ENCODE measurements at places on chromosomes 1 and 21.

- no peaks in the 10 kb centered on the region for H3K27me3 ChIP-seq
- no peak overlapping the region for H3K27ac ChIP-seq
- peak overlapping the region; percentile 71 for H3K4me3 ChIP-seq
- DNase-seq = peak; percentile 53
- peaks cover 29% of the 10 kb centered on the region for H3K36me3 ChIP-seq
- peaks cover 17% of the 10 kb centered on the region for H3K4me1 ChIP-seq
Observed at GRCh38 chr1:20634594-20635084, 1.4 kb downstream of the PINK1 start.

GRCh38 chr1:27632387-27633297 is 2.3 kb downstream of the FGR start:
- H3K27ac ChIP-seq = no peak overlapping the region
- DNase-seq = no peak
- H3K36me3 ChIP-seq = no peaks in the 10 kb centered on the region
- no peak overlapping the region for H3K4me3 ChIP-seq
- H3K4me1 ChIP-seq = peaks cover 32% of the 10 kb centered on the region
- peaks cover 34% of the 10 kb centered on the region for H3K27me3 ChIP-seq

- H3K36me3 ChIP-seq = no peaks in the 10 kb centered on the region
- no peak overlapping the region for H3K4me3 ChIP-seq
- no peaks in the 10 kb centered on the region for H3K4me1 ChIP-seq
- DNase-seq = no peak
- H3K27ac ChIP-seq = no peak overlapping the region
Observed at GRCh38 chr1:117657031-117657430, 51.2 kb downstream of the TENT5C start.

GRCh38 chr21:21897275-21897883 is 899.2 kb downstream of the NCAM2 start:
- no peaks in the 10 kb centered on the region for H3K36me3 ChIP-seq
- no peak overlapping the region for H3K4me3 ChIP-seq
- no peak overlapping the region for H3K27ac ChIP-seq
- no peaks in the 10 kb centered on the region for H3K27me3 ChIP-seq

DNA sequence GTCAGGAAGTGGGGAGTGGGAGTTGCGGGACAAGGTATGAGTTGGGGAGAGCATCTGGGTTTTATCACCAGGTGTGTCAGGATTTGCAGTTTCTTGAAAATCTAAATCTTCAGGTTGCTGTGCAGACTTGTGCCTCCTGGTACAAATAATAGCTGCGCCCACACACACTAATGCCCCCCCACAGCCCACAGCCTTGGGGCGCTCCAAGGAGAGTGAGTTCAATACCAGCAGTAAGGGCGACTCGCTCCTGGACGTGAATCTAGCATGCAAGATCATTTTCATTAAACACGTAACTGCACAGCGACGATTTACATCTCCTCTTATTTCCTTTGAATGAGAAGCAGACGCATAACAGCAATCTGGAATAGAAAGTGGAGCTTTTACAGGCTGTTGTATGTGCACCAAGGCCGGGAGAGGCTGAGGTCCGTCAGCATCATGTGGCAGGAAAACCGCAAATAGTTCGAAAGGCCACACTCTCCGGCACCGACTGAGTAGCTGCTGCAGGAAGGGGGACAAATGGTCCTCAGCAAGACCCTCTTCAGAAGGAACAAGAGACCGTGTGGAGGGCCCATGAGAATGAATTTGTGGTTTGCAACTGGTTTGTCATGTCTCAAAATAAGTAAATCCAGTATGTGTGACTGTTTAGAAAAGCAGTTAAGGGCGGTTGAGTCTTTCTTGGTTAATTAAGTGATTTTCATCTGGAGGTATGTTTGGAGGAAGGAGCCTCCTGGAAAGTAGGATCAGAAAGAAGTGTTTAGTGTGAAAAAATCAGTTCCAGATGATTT is 439.5 kb downstream of the SMYD3 start:
- no peak for DNase-seq
- no peak overlapping the region for H3K4me3 ChIP-seq
- H3K27me3 ChIP-seq = no peaks in the 10 kb centered on the region
- no peak overlapping the region for H3K27ac ChIP-seq

DNA sequence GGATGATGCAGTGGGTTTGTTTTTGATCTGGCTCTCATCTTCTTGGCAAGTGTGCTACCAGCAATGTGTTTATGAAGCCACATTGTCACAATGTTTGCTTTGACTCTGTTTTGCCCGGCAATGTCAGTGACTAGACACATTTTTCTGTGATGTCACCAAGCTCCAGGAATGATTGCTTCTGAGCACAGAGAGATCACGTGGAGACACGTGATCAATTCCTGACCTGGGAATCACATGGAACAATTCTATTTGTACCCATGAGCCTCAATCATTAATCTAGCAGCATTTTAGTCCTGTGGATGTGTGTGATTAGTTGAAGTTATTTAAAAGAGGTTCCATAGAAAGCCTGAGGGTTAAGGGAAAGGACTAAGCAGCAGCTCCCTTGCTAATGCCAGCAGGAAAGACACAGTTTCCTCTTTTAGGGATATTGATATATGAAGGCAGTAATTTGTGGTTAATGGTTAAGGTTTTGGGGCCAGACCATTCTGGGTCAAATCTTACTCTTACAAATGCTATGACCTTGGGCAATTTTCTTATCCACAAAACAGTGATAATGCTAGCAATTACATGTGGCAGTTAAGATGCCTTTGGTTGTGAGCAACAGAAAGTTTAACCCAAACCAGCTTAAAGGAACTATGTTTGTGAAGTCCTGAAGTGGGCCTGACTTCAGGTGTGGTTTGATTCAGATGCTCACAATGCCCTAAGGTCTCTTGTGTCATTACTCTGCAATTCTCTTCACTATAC is 59.0 kb downstream of the FASLG start:
- no peaks in the 10 kb centered on the region for H3K27me3 ChIP-seq
- DNase-seq = no peak
- H3K4me1 ChIP-seq = no peaks in the 10 kb centered on the region
- H3K27ac ChIP-seq = no peak overlapping the region
- no peak overlapping the region for H3K4me3 ChIP-seq
- H3K36me3 ChIP-seq = no peaks in the 10 kb centered on the region

DNA sequence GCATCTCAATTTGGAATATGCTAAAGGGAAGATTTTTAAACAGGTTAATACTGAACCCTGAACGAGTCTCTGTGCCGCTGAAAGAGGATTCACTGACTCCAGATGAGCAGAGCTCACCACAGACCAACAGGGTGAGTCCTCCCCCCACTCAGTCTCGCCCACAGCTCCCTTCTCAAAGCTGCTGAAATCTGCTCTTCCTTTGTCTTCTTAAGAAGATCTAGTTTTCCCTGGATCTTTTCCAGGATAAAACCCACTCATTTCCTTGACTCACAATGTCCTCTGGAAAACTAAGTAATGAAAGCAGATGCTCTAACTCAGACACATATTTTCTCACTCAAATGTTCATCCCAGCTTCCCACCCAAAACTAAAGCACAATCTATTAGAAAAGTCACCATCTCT is 447.0 kb upstream of the PKN2 start:
- no peak for DNase-seq
- peak overlapping the region; percentile 44 for H3K27ac ChIP-seq
- no peaks in the 10 kb centered on the region for H3K4me1 ChIP-seq
- H3K4me3 ChIP-seq = no peak overlapping the region
- H3K27me3 ChIP-seq = no peaks in the 10 kb centered on the region

GRCh38 chr1:235955777-235956176 is 89.1 kb upstream of the LYST start:
- H3K27ac ChIP-seq = no peak overlapping the region
- H3K27me3 ChIP-seq = no peaks in the 10 kb centered on the region
- no peaks in the 10 kb centered on the region for H3K4me1 ChIP-seq

DNA sequence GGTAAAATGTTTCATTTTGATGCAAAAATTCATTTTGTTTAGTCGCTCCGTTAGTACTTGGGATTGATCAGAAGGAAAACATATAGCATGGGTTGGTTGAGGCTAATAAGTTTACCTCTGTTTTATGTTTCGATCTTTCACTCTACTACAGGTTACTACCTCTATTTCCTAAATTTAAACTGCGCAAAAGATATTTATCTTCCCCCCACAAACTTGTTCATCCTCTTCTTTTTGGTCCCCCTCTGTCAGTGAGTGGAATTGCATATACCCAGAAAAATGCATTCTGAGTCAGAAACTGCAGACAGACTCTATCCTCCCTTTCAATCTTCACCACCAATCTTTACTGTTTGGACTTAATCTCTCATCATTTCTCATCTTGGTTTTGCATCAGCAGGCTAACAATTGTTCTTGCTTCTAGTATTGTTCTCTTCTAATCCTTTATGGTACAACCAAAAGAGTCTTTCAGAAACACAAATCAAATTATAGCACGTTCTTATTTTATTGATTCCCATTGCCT is 316.0 kb upstream of the ADGRL4 start:
- no peaks in the 10 kb centered on the region for H3K4me1 ChIP-seq
- H3K36me3 ChIP-seq = no peaks in the 10 kb centered on the region
- H3K4me3 ChIP-seq = no peak overlapping the region

DNA sequence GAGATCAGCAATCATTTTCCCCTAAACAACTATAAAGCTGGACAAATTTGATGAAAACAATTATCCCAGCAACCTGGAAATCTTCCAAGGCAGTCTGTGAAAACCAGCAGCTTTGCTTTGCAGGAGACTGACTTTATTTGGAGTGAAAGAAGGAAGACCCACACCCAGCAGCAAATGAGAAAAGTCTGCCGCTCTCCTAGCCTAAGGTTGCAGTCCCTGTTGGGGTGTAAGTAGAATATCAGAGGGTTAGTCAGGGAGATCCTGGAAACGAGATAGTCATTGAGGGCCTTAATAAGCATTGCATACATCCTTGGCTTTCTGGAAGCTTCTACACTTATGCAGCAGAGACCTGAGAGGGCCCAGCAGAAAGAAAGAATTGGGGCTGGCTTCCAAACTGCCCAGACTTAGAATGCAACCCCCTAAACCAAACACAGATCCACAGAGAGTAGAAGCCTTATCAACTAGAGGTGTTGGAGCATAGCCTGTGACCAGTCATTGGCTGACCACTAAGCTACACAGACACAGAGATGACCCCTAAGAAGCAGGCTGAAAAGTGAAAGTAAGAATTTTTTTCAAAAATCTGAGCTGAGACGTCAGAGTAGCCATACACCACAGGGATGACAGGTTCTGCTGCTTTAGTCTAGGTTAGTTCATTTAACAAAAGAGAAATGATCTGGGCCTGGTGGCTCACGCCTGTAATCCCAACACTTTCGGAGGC is 98.3 kb downstream of the LYPLAL1 start:
- DNase-seq = peak; percentile 78
- peaks cover 6% of the 10 kb centered on the region for H3K4me1 ChIP-seq

- no peak overlapping the region for H3K4me3 ChIP-seq
- H3K36me3 ChIP-seq = peaks cover 3% of the 10 kb centered on the region
- no peak overlapping the region for H3K27ac ChIP-seq
- no peaks in the 10 kb centered on the region for H3K27me3 ChIP-seq
Observed at GRCh38 chr1:2783069-2783434, 18.4 kb downstream of the TTC34 start.

DNA sequence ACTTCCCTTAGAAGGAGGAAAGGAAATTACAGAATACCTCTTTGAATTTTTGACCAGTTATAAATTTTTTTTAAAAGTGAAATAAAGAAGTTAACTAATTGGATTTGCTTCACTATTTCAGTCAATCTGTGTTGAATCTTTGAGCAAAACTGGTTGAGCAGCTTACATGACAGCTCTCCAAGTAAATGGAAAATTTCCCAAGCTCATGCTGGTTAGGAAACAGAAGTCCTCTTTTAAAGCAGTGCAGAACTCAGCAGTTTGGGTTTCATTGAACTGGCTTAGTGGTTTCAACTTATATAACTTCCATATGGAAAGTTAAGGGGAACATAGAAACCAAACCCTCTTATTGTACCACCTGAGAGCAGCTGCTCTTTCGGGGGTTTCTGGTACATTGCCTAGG is 250.5 kb downstream of the PDE4B start:
- no peaks in the 10 kb centered on the region for H3K27me3 ChIP-seq
- H3K36me3 ChIP-seq = no peaks in the 10 kb centered on the region
- no peak for DNase-seq

DNA sequence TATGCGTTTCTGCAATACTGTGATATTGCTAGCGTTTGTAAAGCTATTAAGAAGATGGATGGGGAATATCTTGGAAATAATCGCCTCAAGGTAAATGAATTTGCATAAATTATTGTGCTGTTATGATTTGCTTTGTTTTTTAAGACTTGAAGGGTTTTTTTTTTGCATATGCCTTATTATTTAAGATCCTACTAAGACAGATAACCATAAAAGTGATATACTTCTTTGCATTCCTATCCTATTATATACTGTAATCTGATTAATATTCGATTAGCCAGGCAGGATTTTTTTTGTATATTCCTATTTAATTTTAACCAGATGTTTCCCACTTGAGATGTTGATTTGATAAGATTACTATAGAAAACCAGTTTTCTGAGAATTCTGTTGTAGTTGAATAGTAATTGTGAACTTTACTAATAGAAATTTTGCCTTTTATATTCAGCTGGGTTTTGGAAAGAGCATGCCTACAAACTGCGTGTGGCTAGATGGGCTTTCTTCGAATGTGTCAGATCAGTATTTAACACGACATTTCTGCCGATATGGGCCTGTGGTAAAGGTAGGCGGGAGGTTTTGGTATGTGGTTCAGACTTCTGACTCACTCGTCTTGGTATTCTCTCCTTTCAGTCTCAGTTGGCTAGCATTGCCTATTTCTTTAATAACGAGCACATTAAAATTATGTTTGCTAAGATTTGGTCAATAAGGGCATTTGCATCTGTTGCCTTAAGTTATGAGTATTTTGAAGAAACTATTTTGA is 56.8 kb downstream of the ZBTB17 start:
- H3K27ac ChIP-seq = no peak overlapping the region
- H3K27me3 ChIP-seq = no peaks in the 10 kb centered on the region
- no peak overlapping the region for H3K4me3 ChIP-seq
- no peaks in the 10 kb centered on the region for H3K4me1 ChIP-seq

GRCh38 chr21:20013851-20014250 is 984.4 kb upstream of the NCAM2 start:
- H3K4me3 ChIP-seq = no peak overlapping the region
- no peak for DNase-seq
- H3K27ac ChIP-seq = no peak overlapping the region

GRCh38 chr1:29575277-29575676 is 339.0 kb downstream of the PTPRU start:
- no peaks in the 10 kb centered on the region for H3K27me3 ChIP-seq
- H3K4me3 ChIP-seq = no peak overlapping the region
- no peaks in the 10 kb centered on the region for H3K36me3 ChIP-seq
- no peak overlapping the region for H3K27ac ChIP-seq
- no peak for DNase-seq

- H3K4me1 ChIP-seq = peaks cover 18% of the 10 kb centered on the region
- H3K4me3 ChIP-seq = no peak overlapping the region
- no peak for DNase-seq
- peaks cover 49% of the 10 kb centered on the region for H3K36me3 ChIP-seq
- no peaks in the 10 kb centered on the region for H3K27me3 ChIP-seq
- H3K27ac ChIP-seq = no peak overlapping the region
Observed at GRCh38 chr1:230267338-230268065, 158.6 kb downstream of the PGBD5 start.

All from spinal cord (tissue), 10 donors.